ENCODE measurements at places on chromosomes 2 and 18.

- no peak for DNase-seq
Observed at GRCh38 chr18:42196651-42197050, 241.6 kb downstream of the PIK3C3 start.

- no peak for DNase-seq
Observed at GRCh38 chr18:69951182-69951581, 3.5 kb upstream of the CD226 start.

DNA sequence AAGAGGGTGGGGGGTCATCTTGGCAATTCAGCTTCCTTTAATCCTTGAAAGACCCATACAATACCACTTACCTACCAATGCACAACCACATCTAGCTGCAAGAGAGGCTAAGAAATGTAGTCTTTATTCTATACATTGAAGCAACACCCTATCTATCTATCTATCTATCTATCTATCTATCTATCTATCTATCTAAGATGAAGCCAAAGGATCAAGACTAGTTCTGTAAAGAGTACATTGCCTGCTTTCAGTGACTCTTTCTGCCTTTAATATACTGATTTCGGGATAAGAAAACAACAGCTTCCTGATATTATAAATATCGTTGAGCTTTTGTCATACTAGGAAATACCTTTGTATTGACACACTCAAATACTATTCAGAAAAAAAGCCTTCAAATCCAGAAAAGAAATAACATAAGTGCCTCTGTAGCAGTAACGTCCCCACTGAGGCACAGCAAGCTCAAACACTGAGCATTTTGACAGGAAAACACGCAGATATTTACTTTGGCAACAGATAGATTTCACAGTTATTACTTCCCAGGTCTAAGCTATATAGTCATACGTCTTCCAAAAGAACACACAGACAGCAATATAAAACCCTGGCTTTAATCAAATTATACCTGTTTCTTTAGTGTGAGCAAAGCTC lies 139.4 kb upstream of the SERTAD2 start:
- DNase-seq, result no peak

GRCh38 chr2:212359425-212360067 lies 179.1 kb downstream of the ERBB4 start:
- no peak for DNase-seq

- no peak for DNase-seq
Observed at GRCh38 chr18:66129248-66129647, 378.4 kb downstream of the CDH7 start.

- DNase-seq, result no peak
Observed at GRCh38 chr2:30722936-30723725, 84.1 kb downstream of the CAPN13 start.

DNA sequence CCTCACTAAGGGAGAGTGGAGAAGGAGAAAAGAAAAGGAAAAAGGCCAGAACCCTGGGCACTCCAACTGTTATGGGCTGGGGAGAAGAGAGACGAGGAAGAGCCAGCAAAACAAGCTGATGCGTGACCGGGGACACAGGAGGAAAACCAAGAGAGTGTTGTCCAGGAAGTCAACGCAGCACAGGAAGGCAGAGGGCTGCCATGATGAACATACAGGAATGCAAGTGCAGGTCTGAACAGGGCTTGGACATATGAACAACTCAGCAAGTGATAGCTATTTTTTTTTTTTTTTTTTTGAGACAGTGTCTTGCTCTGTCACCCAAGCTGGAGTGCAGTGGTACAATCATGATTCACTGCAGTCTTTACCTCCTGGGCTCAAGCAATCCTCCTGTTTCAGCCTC lies 28.4 kb downstream of the SIX3 start:
- DNase-seq, result no peak

DNA sequence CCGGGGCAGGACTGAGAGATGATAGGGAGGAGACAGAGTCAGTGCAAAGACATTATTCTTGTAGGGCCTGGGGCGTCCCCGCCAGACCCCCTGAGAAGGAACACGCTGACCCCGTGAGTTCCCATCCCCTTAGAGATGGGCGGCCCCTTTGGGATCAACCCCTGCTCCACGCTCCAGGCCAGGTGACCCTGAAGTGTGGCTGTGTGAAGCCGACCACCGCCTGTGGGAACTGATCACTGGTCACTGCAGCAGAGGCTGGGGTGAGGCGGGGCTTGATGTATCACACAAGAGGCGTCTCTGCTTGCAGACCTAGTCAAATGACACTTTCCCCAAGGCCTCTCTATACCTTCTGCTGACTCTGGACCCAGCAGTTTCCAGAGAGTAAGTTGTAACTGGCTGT lies 157.4 kb upstream of the TWIST2 start:
- no peak for DNase-seq

DNA sequence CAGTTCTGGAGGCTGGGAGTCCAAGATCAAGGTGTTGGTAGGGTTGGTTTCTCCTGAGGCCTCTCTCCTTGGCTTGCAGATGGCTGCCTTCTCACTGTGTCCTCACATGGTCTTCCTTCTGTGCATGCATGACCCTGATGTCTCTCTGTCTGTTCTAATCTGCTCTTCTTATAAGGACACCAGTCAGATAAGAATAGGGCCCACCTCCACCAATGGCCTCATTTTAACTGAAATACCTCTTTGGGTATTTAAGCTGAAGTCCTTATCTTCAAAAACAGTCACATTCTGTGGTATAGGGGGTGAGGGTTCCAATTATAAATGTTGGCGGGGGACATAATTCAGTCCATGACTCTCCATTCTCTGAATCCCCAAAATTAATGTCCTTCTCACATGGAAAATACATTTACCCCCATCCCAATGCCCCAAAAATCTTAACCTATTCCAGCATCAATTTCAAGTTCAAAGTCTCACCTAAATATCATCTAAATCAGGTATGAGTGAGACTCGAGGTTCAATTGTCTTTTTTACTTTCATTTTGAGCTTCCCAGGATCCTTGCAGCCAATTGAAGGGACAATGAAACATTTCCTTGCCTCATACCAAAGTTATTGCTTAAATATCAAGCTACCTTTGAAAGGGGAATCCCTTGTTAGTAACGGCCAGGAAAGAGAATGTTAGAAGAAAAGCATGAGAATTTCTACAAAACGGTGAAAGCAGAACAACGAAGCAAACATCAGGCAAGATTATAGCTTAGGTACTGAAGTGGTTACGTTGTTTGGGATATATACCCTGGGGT lies 20.6 kb upstream of the CNOT11 start:
- DNase-seq, result no peak
